ENCODE measurements at places on chromosomes 5 and 9. TPM values are rescaled to one million over a fixed set of nuclear protein-coding genes. Genes with fewer than 3 reads are reported as not detected.

DNA sequence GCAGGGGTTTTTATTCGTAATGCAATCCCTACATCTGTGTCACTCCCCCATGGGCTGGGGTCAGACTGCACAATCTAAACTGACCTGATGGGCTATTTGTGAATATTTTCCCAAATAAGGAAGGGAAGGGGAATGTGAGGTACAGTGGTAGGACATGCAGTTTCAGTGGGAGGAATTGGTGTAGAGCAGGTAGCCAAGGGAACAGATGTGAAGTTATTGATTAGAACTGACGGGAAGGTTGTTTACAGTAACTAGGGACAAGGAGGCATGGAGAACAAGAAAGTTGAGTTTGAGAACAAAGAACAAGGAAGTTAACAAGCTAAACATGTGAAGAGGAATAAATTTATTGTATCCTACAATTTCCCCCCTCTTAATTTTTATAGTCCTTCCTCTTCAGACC, 104.8 kb downstream of the CFAP95 start:
- no peak for DNase-seq

GRCh38 chr5:113025596-113025995, 49.0 kb downstream of the DCP2 start:
- no peak for DNase-seq

The ARID3C gene
- not detected for polyA plus RNA-seq

The ST8SIA4 gene
- polyA plus RNA-seq = 9.2 TPM

The ABO gene
- polyA plus RNA-seq = 4.0 TPM

The FRMD3 gene
- polyA plus RNA-seq = 1.6 TPM

- DNase-seq = no peak
These were observed 54.6 kb upstream of the ABCA1 start for GRCh38 chr9:104982543-104982942.
